ENCODE measurements at places on chromosomes 3 and 15. TPM values are rescaled to one million over a fixed set of nuclear protein-coding genes. Genes with fewer than 3 reads are reported as not detected.

Gene ROPN1B
- total RNA-seq, result not detected

Gene PLCH1
- total RNA-seq, result 0.09 TPM

Gene RGMA
- 0.32 TPM for total RNA-seq

Gene SCN11A
- total RNA-seq, result not detected

Gene ROBO2
- 2.8 TPM for total RNA-seq

Gene SLCO2A1
- total RNA-seq, result not detected

Gene GOLGA8R
- 3.3 TPM for total RNA-seq

Gene NMNAT3
- total RNA-seq, result 0.32 TPM

Gene JMJD7
- total RNA-seq, result 2.3 TPM

Gene PROS1
- 8.3 TPM for total RNA-seq

Gene LDHAL6B
- total RNA-seq, result not detected

Gene DOCK3
- total RNA-seq, result under 0.01 TPM

Gene CFAP91
- 1.8 TPM for total RNA-seq

Gene AHSG
- under 0.01 TPM for total RNA-seq

Gene CHST2
- 11.9 TPM for total RNA-seq

Gene WWTR1
- total RNA-seq, result 56.1 TPM

Gene SLC22A14
- 0.59 TPM for total RNA-seq

Gene SMCO1
- total RNA-seq, result not detected

Data from smooth muscle cell of the umbilical artery (primary cell).